Uterine smooth muscle cell (primary cell): ENCODE measurements at places on chromosomes 16 and 17. TPM values are rescaled to one million over a fixed set of nuclear protein-coding genes. Genes with fewer than 3 reads are reported as not detected.

The CCL13 gene
- 0.62 TPM in 1 of 2 replicates, not detected in the other for total RNA-seq

The NETO2 gene
- total RNA-seq, result 6.7 and 9.6 TPM in 2 replicates

The TBC1D28 gene
- total RNA-seq, result not detected in 2 replicates

The NME4 gene
- total RNA-seq, result 37.5 and 66.2 TPM in 2 replicates

The HOXB3 gene
- 3.0 and 4.0 TPM in 2 replicates for total RNA-seq

The PRSS33 gene
- total RNA-seq, result not detected in 2 replicates

The WFIKKN1 gene
- total RNA-seq, result 0.25 and 0.33 TPM in 2 replicates

The ALOX15 gene
- not detected in 2 replicates for total RNA-seq

The TP53TG3F gene
- total RNA-seq, result not detected in 2 replicates

The CPHXL2 gene
- not detected in 2 replicates for total RNA-seq

The PDIA2 gene
- 0.12 TPM in 1 of 2 replicates, not detected in the other for total RNA-seq

The DNAH3 gene
- total RNA-seq, result under 0.01 TPM in 2 replicates

The SLC4A1 gene
- total RNA-seq, result not detected in 2 replicates

The SDK2 gene
- total RNA-seq, result 0.11 and 0.12 TPM in 2 replicates

The RPRML gene
- total RNA-seq, result not detected in 2 replicates

The SMIM36 gene
- total RNA-seq, result not detected in 2 replicates

The AMFR gene
- 231 and 337 TPM in 2 replicates for total RNA-seq

The MYO15A gene
- 0.33 and 0.50 TPM in 2 replicates for total RNA-seq

The PIPOX gene
- total RNA-seq, result 1.1 and 2.7 TPM in 2 replicates
